Activated CD4-positive, alpha-beta T cell treated with anti-CD3 and anti-CD28 coated beads for 36 hours (primary cell): ENCODE measurements at places on chromosomes 12 and 14. TPM values are rescaled to one million over a fixed set of nuclear protein-coding genes. Genes with fewer than 3 reads are reported as not detected.

DNA sequence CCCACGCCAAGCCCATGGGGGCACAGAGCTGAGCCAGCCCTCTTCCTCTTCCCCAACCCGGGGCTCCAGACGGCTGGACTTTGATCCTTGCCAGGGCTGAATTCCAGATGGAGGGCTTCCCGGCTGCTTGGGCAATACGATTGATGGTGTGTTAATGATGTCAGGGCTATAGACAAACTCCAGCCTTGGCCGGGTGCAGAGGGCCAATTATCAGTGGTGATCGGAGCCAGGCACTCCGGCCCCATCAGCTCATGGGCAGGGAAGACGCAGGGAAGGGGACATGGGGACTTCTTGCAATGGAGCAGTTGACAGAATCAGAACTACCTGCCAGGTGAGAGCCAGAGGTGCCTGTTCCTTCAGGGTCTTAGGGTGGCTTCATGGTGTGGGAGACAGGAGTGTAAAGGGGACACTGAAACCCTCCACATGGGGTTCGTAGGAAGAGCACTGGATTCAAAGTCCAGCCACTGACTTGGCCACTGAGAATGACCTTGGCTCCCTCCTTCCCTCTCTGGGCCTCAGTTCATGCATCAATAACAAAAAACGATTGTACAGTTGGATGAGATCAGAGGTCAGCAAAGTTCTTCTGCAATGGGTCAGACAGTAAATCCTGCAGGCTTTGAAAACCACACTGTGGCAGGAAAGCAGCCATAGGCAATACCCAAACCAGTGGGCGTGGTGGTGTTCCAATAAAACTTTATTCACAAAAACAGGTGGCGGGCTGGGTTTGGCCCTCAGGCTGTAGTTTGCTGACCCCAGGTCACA, 333.7 kb downstream of the MED13L start:
- H3K27ac ChIP-seq, result no peak overlapping the region
- peaks cover 9% of the 10 kb centered on the region for H3K27me3 ChIP-seq
- no peaks in the 10 kb centered on the region for H3K36me3 ChIP-seq
- DNase-seq, result no peak
- no peak overlapping the region for H3K4me3 ChIP-seq
- H3K4me1 ChIP-seq, result no peaks in the 10 kb centered on the region

The PEBP1 gene
- total RNA-seq, result 117 TPM

- H3K27me3 ChIP-seq, result no peaks in the 10 kb centered on the region
- H3K36me3 ChIP-seq, result no peaks in the 10 kb centered on the region
- H3K27ac ChIP-seq, result no peak overlapping the region
- DNase-seq, result no peak
These were observed 622.9 kb downstream of the RPS29 start for GRCh38 chr14:48963231-48963790.

- no peaks in the 10 kb centered on the region for H3K27me3 ChIP-seq
- H3K4me3 ChIP-seq, result no peak overlapping the region
- H3K4me1 ChIP-seq, result peaks cover 19% of the 10 kb centered on the region
- no peaks in the 10 kb centered on the region for H3K36me3 ChIP-seq
- no peak for DNase-seq
- H3K27ac ChIP-seq, result no peak overlapping the region
These were observed 135.6 kb downstream of the BCL11B start for GRCh38 chr14:99136401-99136800.

GRCh38 chr12:42759622-42760273, 170.2 kb upstream of the PRICKLE1 start:
- H3K4me1 ChIP-seq, result no peaks in the 10 kb centered on the region
- no peak for DNase-seq
- H3K27ac ChIP-seq, result no peak overlapping the region
- no peaks in the 10 kb centered on the region for H3K36me3 ChIP-seq
- no peak overlapping the region for H3K4me3 ChIP-seq

The DYRK4 gene
- total RNA-seq, result 45.0 TPM

- H3K4me1 ChIP-seq, result peaks cover 9% of the 10 kb centered on the region
- no peak overlapping the region for H3K27ac ChIP-seq
- peaks cover 29% of the 10 kb centered on the region for H3K27me3 ChIP-seq
- H3K4me3 ChIP-seq, result no peak overlapping the region
These were observed 4.8 kb downstream of the KITLG start for GRCh38 chr12:88575361-88575970.

The TRMT5 gene
- total RNA-seq, result 19.7 TPM

The PTPRB gene
- not detected for total RNA-seq

DNA sequence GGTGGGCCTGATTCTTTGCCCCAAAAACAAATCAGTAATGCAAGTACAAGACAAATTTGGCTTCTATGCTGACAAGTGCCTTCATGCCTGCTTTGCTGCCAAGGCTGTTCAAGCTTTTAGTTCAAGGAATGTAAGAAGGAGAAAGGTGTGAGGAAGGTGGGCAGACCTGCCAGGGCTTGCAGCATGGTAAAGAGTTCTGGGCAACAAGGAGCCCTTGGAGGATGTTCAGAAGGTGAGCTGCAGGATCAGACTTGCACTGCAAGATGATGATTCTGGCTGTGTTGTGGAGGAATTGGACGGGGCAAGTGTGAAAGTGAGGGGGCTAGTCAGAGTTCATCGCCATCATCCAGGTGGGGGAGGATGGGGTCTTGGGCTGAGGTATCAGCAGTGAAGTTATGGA, 167.9 kb downstream of the NUAK1 start:
- H3K36me3 ChIP-seq, result no peaks in the 10 kb centered on the region
- no peak for DNase-seq
- H3K27me3 ChIP-seq, result peaks cover 2% of the 10 kb centered on the region

DNA sequence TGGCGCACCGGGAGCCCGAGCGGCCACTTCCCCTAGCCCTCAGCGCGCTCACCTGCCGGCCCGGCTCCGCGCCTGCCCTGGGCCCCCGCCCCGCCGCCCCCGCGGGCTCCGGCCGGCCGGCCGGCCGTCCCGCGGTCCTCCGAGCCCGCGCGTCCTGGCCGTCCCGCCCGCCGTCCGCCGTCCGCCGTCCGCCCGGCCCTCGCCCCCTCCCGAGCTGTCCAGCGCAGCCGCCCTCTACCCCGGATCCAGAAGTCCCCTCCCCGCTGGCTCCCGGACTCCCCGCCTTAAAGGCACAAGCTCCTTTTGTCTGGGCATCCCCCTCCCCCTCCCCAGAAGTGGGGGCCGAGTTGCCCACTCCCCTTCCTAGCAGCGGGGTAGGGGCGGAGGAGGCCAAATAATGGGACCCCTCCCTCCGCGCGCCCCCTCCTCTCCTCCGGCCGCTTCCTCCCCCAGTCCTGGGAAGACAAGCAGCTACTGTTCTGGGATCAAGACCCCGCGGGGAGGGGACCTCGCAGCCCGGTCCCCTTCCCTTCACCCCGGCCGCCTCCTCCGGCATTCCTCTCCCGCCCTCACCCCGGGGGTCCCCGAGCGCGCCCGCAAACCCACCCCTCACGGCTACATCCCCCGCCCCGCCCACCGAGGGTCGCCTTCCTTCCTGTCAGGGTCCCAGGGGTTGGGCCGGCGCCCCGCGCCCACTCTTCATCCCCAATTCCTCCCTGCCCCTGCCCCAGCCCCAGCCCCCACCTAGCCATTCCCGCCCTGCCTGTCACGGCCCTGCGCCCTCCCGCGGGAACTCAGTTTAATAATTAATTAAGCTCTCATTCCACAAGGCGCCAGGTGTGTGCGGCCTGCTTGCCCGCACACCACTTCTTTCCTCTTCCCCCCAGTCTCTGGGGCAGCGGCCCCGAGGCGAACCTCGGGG, at the start of gene ADCY6:
Gene ADCY6 (minus strand): TSS at position 236 of the 922 bp plus-strand sequence. CDS start 5,655 bp downstream, outside the sequence.
- H3K4me1 ChIP-seq, result no peaks in the 10 kb centered on the region
- H3K4me3 ChIP-seq, result peak within 1 kb of the TSS; percentile 46
- H3K36me3 ChIP-seq, result no peaks in the 10 kb centered on the region
- peak; percentile 33 for DNase-seq
- H3K27ac ChIP-seq, result no peak within 1 kb of the TSS

DNA sequence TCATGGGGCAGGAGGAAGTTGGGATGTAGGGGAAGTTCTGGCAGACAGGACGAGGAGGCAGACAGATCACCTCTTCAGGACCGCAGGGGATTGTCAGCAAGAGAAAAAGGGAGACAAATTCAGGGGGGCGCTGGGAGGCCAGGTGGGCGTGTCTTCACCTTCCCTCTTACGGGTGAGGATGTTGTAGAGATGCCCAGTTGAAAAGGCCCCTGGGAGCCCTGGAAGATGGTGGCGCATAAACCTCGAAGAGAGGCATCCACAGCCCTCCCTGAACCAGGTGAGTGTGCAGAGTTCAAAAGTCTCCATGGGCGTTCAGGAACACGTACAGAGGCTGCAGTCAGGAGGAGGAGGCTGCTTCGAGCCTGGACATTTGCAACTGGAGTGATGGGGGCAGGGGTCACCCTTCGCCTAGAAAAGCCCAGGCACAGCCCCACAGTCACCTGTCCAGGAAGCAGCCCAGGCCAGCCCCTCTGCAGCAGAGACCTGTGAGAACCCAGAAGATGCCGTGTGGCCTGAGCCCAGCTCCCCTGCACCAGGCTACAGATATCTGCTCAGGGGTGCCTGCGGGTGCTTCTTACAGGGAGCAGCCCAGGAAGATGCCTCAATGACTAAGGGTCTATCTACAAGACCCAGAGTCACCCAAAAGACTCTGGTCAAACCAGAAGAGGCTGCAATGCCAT, 74.4 kb downstream of the PRIMA1 start:
- no peak overlapping the region for H3K4me3 ChIP-seq
- no peaks in the 10 kb centered on the region for H3K27me3 ChIP-seq
- no peak overlapping the region for H3K27ac ChIP-seq
- no peak for DNase-seq
- H3K4me1 ChIP-seq, result no peaks in the 10 kb centered on the region
- no peaks in the 10 kb centered on the region for H3K36me3 ChIP-seq

The PROX2 gene
- total RNA-seq, result 0.11 TPM

DNA sequence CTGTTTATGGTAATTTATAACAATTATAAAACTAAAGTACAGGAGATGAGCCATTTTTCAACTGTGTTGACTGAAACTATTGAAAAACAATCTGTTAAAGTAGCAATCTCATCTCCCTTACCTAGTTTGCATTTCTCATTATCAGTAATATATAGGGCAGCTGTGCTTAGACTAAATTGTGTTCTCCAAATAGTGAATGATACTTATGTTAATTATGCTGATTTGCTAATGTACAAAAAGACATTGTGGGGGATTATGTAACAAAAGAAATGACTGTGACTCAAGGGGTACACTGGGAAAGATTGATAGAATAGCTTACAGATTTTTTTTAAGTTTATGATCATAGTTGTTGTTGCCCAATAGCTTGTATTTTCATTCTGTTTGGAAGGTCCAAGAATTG, 207.7 kb downstream of the FUT8 start:
- peaks cover 3% of the 10 kb centered on the region for H3K4me1 ChIP-seq
- no peak for DNase-seq
- H3K36me3 ChIP-seq, result peaks cover 23% of the 10 kb centered on the region
- no peak overlapping the region for H3K27ac ChIP-seq

The HCAR3 gene
- total RNA-seq, result 0.09 TPM
